ENCODE measurements at places on chromosomes 12 and 14.

DNA sequence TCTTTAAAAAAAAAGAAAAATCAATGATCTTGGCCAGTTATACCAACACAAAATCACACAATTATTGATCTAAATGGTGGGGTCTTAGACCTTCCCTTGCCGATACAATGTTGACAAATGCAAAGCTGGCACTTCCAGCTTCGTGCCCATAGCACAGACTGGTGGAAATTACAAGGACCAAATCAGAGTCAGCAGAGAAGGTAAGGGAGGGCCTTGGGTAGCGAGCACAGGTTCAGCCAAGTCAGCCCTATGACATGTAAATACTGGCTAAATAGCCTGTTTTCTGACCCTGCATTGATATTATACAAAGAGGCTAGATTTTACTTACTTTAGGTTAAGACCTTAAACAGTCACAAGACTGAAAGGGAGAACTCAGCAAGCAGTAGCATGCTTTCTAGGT, 30.3 kb upstream of the WDR89 start:
- DNase-seq = no peak

GRCh38 chr12:110845339-110845682, 1.5 kb upstream of the CCDC63 start:
- no peak for DNase-seq

DNA sequence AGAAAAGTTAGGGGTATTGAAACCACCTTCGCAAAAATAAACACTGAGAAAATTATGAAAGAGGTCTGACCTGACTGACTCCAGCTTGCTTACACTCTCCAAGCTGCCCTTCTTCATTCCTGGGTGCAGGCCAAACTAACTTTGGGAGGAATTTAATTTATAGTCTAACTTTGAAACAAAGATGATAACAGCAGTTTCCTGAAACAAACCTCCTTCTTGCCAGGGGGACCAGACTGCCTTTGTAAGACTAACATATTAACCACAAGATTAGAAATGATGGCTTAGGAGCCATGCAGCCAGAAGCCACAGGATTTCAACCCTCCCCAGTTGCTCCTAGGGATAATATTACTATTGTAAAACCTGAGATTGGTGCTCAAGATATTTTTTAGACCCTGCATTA, 13.8 kb upstream of the EEA1 start:
- DNase-seq = no peak

GRCh38 chr12:38995249-38995648, 89.9 kb upstream of the CPNE8 start:
- DNase-seq = no peak

DNA sequence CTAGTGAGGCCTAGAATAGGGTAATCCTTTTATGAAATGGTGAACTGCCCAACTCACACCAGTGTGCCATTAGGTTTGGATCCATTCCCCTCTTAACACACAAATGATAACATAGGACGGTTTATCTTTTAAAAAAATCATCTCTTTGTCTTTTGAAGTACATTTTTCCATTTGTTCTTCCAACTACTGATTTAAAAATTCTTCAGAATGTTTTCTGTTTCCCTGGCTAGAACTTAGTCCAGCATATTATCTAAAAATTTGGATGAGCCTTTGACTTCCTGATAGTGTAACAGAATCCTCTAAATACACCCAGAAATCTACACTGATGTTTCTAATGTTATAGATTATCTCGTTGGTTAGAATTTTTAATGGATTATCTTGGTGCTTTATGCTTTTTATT, 249.7 kb upstream of the NPAS3 start:
- no peak for DNase-seq

DNA sequence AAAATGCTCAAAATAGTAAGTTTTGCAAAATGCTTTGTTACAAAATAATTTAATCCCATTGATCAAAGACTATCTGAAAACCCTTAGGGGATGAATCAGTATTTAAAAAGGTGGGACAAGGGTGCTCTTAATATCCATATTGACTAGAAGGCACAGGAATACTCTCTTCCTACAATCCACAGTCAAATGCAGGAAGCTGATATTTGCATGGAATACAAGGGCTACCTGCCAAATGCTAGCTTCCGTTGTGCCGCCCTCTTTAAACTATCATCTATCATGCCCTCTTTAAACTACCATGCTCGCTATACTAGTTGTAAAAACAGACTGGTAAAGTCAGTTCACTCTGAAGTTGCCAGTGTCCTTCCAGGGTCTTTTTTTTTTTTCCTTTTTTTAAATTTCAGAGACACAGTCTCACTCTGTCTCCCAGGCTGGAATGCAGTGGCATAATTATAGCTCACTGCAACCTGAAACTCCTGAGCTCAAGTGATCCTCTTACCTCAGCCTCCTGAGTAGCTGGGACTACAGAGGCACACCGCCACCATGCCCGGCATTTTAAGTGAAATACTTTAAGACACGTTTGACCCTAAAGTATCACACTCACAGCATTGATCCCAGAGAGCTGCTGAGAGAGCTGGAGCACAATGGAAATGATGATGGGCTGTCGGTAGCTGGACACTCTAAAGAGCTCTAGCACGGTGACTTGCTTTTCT, 6.7 kb downstream of the SLC2A3 start:
- no peak for DNase-seq

GRCh38 chr14:98932431-98933325, 339.3 kb downstream of the BCL11B start:
- no peak for DNase-seq

GRCh38 chr12:65614259-65614889, 209.9 kb upstream of the HMGA2 start:
- no peak for DNase-seq

GRCh38 chr12:111434049-111434448, 28.3 kb downstream of the SH2B3 start:
- no peak for DNase-seq

DNA sequence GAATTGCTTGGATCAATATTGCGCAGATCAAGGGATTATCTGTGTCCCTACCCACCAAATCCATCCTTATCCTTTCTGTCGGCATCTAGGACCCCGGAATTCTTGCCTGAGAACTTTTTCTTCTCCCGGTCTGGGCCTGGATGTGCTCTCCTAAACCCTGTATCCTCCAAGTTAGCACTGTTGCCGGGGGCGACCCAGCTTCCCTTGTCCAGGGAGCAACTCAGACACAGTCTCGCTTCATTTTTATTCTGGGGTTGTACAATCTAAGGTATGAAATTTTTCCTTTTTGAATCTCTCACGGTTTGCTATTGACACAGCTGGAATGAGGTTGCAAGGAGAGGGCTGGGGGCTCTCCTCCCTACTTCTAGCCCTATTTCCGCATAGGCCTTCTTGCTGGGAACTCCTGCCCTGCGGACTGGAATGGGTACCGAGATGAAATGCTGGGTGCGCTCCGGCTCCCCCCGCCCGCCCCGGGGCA, 403 bp upstream of the PNP start:
- DNase-seq = no peak

GRCh38 chr12:99284161-99284560, 363.4 kb upstream of the GARIN6 start:
- no peak for DNase-seq

GRCh38 chr12:90321369-90321768, 612.7 kb upstream of the ATP2B1 start:
- DNase-seq = no peak

- DNase-seq = no peak
These were observed 52.9 kb downstream of the SYT1 start for GRCh38 chr12:78917513-78917912.

DNA sequence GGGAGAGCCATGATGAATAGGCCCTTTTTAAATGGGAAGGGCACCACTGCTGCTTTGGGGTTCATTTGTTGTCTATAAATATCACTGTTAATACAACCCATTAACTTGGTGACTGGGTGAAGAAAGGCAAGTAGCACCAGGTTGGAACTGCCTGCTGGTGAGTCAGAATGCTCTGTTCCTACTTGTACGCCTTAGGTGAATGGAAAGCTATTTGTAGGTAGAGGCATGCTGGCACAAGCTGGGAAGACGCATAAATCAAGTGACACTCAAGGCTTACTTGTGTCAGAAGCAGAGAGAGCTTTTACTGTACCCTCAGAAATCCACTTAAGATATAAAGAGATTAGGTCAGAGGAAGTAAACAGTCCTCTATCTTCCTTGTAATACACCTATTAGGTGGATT, 142.5 kb downstream of the TMX1 start:
- no peak for DNase-seq

DNA sequence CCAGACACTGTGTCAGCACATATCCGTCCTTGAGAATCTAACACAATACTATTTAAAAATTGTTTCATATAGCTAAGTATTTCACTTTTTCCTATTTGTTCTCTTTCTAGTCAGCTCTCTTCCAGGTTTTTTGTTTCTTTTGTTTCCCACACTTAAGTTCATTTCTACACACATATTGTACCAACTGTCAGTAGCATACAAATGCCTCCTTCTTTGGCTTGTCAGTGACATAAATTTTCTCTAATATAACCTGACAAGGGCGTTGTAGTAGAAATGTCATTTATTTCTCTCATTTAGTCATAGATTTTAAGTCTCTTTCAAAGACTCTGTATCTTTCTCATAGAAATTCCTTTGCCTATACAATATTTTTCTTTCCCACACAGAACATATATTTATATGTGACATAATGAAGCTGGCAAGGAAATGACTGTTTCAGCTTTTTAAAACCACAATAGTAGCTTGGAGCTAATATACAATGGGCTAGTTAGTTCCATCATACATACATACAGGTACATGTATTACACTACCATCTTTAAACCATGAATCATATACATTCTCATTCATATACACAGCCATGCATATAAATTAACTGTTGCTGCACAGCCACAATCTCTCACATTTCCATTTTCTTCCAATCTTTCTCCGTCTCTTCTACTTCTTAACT, 42.3 kb upstream of the EPS8 start:
- DNase-seq = no peak

DNA sequence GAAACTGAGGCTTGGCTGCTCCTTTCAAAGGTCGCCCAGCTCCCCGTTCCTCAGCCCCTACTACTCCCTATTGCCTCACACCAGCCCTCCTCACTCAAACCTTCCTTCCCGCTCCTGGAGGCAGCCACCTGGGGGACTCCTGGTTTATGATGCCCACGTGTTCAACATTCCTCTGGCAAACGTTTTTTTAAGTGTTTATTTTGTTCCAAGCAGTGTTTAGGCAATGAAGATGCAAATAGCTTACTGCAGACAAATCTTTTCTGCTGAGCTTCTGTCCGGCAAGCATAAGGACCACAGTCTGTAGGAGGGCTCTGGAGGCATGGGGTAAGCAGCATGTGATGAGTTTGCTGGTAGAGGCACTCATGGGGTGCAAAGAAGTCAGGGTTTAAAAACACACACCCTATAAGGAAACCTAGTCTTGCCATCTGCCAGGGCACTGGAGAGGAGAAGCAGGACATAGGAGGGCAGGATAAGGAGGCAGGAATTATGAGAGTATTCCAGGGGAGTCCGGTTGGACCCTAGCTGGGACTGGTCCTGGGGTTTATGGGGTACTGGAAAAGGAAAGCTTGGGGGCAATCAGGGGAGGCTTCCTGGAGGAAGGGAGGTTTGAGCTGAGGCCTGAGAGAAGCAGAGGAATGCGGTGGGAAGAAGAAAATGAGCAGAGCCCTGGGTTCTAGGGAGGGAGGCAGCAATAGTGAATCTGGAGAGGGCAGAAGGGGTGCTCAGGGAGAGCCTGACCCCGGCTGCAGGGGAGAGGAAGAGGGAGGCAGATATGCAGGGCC, 123.3 kb downstream of the NCOR2 start:
- DNase-seq = no peak

DNA sequence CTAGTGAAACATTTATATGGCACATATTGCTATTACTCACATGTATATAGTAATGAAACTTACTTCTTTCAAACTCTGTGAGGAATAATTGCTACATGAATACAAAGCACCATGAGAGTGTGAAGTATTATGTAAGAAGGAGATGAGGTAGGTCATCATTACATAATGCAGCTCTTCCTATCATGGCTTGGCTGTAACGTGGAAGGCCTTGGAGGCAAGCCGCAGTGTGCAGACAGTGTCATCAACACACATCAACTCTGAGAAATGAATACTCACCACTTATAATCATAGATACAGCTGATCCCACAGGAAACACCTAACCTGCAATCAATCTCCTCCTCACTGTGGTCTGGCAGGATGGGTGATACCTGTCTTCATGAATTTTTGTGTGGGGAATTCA, 49.9 kb upstream of the CCDC91 start:
- DNase-seq = no peak

- DNase-seq = no peak
These were observed 105.1 kb downstream of the TMTC3 start for GRCh38 chr12:88247241-88247643.

GRCh38 chr12:110546339-110546738, 36.8 kb downstream of the PPTC7 start:
- DNase-seq = no peak

DNA sequence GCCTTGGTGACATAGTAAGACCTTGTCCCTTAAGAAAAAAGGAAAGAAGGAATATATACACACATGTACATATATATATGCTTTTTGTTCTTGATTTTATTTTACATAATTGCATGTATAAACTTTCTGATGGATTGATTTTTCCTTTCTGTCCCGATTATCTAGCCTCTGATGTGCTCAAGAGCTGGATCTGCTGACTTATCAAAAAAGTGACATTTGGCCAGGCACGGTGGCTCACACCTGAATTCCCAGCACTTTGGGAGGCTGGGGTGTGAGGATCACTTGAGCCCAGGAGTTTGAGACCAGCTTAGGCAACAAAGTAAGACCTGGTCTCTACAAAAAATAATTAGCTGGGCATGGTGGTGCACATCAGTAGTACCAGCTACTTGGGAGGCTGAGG, 12.0 kb downstream of the SNRNP35 start:
- no peak for DNase-seq

GRCh38 chr14:55274751-55275150, 3.5 kb downstream of the FBXO34 start:
- no peak for DNase-seq

- DNase-seq = no peak
These were observed 7.8 kb downstream of the LRTM2 start for GRCh38 chr12:1827826-1828805.

GRCh38 chr14:89540009-89540829, 123.2 kb upstream of the FOXN3 start:
- no peak for DNase-seq

DNA sequence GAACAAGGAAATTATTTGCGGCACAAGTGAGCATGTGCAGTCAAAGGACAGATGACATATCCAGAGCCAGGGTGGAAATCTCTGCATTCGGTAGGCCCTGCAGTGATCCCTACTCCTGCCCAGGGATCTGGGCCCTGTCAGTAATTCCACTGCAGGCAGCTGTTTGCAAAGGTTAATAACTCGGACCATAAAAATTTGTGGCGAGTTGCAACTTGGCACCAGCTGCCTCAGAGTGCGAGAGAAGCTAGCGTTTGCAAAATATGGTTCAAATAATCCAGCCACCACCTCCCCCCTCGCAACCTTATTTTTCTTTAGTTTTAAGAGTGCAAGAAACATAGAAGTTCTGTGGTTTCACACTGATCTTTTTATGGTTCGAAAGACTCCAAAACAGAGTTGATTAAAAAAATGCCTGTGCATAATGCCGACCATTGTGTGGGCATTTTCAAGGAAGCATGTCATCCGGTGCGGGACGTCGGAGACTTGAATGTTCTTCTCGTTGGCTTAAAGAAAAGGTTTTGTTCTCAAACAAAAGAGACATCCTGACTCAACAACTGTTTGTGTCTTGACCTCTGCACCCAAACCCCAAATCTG, 224.5 kb downstream of the BCL11B start:
- DNase-seq = no peak
